ENCODE measurements at places on chromosomes 5 and 9.

DNA sequence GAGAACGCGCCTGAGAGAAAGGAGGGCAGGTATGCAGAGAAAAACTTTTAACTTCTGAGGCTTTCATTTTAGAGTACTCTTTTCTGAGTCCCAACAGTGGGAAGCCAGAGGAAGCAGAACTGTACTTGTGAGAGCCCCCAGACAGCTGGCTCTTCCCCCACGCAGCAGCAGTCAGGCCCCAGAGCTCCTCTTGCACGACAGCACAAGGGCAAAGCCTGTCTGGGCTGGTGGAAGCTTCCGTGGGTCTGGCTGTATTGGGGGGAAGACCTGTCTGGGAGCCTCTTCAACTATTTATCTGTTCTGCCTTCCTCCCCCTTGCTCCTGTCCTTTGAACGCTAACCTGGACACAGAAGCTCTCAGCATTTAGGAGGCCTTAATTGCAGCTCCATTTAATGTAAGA is 68.2 kb downstream of the THBS4 start:
- no peak for DNase-seq

- no peak for DNase-seq
Observed at GRCh38 chr5:84635235-84636055, 250.8 kb upstream of the EDIL3 start.

GRCh38 chr9:130661451-130662098 is 2.8 kb upstream of the PRDM12 start:
- DNase-seq, result no peak

- no peak for DNase-seq
Observed at GRCh38 chr5:158431369-158432029, 572.6 kb upstream of the CLINT1 start.

DNA sequence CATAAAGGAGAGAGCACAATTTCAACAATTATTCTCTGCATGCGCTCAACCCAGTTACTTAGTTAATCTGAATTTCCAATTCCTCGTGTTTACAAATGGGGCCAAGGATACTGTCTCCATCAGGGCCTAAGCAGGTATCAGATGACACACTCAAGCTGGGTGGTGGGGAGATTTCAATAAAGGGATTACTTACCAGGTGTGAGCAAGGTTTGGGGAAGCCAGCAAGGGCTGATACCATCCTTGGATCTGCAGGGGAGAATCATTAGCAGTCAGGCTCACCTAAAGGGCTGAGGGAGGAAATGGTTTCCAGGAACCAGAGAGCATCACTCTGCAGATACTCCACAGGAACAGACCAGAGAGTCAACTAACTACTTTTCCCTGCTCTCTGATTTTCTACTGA is 487.1 kb downstream of the NTRK2 start:
- DNase-seq, result no peak

DNA sequence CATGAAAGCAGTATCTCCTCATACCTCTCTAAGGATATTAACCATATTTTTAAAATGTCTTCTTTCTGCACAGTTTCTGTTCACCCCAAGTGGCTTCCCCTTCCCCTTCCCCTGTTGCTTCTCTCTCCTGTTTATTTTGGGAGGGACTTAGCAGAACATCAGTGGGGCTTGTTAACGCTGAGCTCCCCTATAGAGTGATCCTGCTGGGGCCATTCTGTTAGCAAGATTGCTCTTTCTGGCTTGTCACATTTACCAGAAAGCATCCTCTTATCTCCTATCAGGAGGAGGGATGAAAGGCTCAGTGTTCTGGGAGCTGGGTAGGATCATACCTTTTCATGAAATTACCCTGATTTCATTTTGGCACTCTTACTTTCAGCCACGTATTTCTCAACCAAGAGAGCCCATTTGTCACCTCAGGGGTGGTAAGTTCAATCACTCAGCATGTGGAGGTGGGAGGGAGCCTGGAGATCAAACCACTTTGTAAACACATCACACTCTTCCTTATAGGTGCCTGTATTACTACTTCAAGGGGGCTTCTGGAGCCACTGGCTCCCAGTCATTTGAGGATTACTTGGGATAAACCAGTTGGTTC is 16.7 kb downstream of the NXNL2 start:
- DNase-seq, result no peak

DNA sequence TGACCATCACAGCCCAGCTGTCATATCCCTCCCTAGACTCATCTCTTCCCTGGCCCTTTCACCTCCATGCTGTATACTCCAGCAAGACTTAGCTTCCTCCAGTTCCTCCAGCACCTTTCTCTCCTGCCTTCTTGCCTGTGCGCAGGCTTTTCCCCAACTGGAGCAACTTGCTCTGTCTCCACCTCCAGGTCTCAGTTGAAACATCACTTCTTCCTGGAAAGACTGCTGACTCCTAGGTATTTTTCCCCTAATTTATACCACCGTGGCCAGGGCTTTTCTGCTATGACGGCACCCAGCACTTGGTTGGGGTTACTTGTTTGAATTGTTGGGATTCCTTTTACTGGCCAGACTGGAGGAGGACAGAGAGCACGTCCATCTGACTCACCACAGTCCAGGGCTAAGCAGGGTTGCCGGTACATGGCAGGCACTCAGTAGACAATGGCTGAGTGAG is 67.5 kb downstream of the KCNIP1 start:
- DNase-seq, result no peak

GRCh38 chr5:89606939-89607534 is 724.1 kb upstream of the MEF2C start:
- no peak for DNase-seq

DNA sequence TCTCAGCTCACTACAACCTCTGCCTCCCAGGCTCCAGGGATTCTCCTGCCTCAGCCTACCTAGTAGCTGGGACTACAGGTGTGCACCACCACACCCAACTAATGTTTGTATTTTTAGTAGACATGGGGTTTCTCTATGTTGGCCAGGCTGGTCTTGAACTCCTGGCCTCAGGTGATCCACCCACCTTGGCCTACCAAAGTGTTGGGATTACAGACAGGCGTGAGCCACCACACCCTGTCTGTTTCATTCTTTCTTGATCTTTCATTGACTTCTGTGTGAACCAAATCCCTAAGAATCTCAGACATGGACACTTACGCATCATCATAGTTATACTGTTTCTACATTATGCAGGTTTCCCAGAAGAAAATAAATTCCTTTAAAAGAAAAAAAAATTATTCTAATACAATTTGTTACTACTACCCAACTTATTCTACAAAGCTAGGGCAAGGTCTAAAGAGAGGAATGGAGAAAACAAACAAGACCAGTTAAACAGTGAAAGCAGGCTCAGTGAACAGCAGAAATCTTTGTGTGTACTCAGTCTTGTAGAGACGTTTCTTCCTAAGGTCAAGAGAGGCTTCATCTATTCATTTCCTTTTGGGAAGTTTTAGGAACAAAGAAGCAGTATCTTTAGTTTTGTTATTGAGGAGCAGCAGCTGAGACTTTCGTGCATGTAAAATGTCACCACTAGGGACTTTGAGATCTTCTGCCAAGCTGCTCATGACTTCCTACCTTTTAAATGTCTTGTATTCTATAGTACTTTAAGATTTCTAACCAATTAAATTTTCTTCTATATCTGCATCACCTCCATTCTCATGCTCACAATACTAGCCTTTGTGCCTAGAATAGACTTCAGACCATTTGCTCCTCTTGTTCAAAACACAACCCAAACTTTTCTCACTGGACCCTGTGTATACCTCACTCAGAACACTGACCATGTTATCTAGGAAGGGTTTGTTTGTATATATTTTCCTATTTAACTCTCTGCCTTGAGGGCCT is 5.6 kb upstream of the HMGCR start:
- DNase-seq, result no peak

DNA sequence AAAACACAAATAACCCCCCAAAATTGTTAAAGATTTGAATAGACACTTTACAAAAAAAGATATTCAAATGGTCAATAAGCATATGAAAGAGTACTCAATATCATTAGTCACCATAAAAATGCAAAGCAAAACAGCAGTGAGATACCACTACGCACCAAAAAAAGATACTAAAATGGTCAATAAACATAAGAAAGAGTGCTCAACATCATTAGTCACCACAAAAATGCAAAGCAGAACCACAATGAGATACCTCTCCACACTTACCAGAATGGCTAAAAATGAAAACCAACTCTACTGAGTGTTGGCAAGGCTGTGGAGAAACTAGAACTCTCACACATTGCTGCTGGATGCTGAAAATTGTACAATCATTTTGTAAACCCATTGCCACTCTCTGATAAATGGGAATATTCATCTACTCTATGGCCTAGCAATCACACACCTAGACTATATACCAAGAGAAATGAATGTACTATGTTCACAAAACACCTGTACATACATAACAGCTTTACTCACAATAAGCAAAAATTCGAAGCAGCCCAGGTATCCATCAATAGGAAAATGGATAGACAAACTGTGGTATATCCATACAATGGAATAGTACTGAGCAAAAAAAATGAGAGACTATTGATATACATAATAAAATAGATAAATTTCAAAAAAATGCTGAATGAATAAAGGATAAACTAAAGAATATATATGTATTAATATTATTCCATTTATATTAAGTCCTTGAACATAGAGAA is 205.0 kb upstream of the DAPK1 start:
- no peak for DNase-seq

DNA sequence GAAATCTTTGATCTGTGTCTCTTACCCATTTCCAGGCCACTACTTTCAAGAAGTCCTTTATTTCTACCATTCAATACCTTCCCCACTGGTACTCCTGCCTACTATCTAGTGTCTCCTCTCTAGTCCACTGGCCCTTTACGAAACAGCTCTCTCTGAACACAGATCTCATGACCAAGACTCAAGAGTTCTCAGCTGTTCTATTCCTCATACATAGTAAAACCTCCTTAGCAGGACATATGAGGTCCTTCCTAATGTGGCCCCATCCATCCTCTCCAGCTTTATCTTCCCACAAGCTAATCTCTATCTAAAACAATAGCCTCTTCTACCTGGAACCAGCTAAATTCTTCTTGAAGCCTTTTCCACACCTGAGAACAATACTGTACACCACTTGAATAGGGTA is 2.6 kb downstream of the TEX10 start:
- DNase-seq, result no peak

DNA sequence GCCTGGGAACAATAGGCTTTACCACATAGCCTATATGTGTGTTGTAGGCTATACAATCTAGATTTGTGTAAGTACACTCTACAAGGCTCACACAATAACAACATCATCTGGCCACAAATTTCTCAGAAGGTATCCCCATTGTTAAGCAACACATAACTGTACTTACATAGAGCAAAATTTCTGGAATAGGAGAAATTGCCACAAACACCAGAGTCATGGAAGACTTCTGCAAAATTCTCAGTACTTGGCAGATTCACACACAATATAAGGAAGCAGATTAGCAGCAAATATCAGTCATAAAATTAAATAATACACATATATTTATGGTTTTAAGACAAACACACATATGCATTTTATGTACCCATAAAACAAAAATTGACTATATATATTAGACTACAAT is 16.4 kb downstream of the GNAQ start:
- DNase-seq, result no peak

DNA sequence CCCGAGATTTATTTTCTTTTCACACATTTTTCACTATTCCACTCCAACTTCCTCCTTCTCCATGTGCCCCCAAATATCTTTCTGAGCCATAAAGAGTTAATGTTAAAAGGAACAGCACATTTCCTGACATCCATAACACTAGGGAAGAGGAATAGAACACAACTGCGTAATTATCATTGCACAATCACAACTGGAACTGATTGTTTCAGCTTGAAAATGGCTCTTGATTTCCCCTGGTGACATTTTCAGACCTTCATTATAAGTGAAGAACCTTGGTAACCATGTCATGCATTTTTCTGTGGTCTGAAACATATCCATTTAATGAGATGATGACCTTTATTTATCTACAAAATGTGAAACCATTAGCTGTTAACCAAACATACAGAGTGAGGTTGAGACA is 82.4 kb downstream of the PCSK1 start:
- DNase-seq, result no peak

- no peak for DNase-seq
Observed at GRCh38 chr5:40413743-40414142, 266.0 kb upstream of the PTGER4 start.

GRCh38 chr5:157290981-157291711 is 25.2 kb downstream of the CYFIP2 start:
- DNase-seq, result no peak

DNA sequence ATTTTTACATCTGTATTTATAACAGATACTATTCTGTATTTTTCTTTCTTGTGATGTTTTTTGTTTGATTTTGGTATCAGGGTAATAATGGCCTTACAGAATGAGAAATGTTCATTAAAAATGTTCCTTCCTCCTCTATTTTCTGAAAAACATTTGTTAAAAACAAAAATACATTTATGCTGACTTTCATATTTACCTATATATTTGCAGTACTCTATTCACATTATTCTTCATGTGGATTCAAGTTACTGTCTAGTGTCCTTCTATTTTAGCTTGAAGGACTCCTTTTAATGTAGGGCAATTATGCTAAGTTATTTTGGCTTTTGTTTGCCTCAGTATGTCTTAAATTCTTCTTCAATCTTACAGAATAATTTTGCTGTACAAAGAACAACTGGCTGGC is 5.1 kb downstream of the CCDC112 start:
- DNase-seq, result no peak

DNA sequence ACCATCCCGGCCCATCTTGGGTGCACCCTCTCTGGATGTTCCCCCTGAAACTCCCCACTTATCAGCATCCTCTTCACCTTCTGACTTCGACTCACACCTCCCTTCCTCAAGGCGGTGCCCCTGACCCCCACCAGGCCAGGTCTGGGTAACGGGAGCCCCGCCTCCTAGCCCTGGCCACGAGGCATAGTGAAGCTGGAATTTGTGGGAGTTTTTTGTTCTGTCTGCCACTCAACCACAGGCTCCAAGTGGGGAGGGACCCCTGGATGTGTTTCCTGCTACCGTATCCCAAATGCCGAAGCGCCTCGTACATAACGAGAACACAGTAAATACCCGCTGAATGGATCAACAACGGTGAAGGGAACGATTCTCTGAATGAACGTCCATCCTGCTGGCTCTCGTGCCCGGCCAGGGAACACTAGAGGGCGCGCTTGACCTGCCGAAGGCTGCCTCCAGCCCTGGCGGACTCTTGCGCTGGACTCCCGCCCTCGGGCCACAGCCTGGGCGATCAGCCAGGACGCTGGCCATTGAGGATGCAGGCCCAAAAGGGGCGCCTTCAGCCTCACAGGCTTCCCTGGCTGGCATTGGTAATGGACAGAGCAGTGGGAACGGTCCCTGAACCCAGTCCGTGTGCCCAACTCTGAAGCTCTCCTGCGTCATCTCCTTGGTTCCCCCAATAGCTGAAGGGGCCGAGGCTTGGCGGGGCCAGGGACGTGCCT is 47.3 kb upstream of the PHYKPL start:
- peak; percentile 41 for DNase-seq

GRCh38 chr9:69900406-69900805 is 79.8 kb downstream of the CFAP95 start:
- no peak for DNase-seq

DNA sequence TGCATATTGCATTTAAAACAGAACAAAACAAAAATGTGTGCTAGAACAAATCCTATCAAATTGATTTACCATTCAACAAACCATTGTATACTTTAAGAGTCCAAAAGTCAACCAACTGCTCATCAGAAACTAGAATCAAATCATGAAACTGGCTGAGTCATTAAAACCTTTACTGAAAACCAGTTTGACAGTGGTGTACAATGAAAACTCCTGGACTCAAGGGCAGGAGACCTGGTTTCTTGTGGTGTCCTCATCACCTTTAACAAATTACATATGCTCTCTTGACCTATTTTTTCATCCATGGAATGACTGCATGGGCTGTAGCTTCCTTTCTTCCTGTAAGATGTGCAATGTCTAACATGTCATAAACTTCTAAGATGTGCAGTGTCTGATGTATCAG is 315.3 kb upstream of the SLC30A5 start:
- DNase-seq, result no peak

GRCh38 chr5:1809416-1810035 is 8.3 kb downstream of the NDUFS6 start:
- DNase-seq, result no peak
